ENCODE measurements at places on chromosomes 3 and 15.

DNA sequence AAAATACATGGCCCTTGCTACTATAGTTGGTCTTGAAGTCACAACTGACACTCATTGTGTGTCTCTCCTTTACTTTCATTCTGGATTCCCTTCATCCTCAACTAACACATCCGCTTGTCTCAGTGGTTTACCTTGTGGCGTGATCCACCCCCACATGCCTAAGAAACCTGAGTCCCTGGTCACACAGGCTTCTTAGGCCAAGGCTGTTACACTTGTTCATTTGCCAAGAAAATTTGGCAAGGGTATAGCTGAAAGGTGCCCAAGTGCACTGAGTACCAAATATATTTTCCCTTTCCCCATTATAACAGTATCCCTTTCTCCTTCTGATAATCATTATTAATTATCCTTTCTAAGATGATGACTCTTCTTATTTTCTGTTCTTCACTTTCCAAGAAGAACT is 207.6 kb upstream of the STAC start:
- no peak for DNase-seq

GRCh38 chr3:66983101-66983500 is 15.0 kb upstream of the KBTBD8 start:
- DNase-seq = no peak

DNA sequence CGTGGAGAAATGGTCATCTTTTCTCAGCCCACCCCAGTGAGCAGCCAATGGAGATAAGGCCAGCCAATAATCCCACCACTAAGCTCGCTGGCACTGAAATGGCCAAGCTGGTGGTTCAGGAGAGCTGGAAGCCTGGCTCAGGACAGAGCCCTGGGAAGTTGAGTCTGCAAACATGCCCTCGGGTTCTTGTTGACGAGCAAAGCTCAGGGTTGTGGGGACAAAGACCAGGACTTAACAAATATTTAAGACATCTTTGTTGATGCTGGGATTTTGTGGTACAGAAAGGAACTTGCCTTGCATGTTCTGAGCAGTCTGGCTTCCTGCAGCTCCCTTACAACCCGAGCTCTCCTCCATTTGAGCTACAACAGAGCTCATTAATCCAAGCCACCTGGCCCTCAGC is 4.4 kb downstream of the FAH start:
- no peak for DNase-seq

- no peak for DNase-seq
These were observed 91.9 kb upstream of the THBS1 start for GRCh38 chr15:39488961-39489360.

GRCh38 chr3:126364731-126365301 is 7.6 kb upstream of the KLF15 start:
- no peak for DNase-seq

- no peak for DNase-seq
These were observed 42.3 kb downstream of the NEK10 start for GRCh38 chr3:27326629-27327545.

- DNase-seq = no peak
These were observed 1.9 kb downstream of the RUBCN start for GRCh38 chr3:197734667-197735318.

- DNase-seq = no peak
These were observed 168.8 kb downstream of the ECT2 start for GRCh38 chr3:172919297-172919683.

DNA sequence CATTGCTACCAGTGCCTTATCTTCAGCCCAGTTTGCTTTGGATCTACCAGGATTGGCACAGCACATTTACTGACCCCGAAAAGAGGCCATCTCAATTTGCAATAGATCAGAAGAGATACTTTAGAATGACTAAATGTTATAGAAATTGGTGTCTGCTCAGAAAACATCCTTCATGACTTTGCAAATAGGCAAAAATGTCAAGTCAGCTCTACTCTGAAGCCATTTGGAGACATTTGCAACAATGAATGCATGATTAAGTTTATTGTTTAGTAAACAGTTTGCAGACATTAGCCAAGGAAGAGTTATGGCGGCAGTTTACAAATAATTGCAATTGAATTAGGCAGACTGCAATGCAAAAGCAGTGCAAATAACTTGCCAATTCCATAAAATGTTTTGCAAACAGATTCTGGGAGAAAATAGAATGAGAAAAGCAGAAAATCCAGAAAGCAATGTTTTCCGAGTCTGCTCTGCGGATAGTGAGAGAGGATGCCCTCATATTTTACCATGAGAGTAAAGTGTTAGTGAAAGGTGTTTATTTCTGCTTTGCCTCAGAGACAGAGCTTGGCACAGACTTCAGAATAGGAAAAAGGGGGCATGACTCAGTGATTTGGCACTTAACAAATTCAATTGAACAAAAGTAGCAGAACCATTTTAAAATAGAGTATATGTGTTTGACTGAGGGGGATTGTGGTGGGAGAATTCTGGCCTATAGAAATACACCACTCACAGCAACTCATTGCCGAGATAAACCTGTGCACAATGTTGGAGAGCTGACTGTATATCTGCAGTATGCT is 334.9 kb upstream of the NR2F2 start:
- DNase-seq = no peak

DNA sequence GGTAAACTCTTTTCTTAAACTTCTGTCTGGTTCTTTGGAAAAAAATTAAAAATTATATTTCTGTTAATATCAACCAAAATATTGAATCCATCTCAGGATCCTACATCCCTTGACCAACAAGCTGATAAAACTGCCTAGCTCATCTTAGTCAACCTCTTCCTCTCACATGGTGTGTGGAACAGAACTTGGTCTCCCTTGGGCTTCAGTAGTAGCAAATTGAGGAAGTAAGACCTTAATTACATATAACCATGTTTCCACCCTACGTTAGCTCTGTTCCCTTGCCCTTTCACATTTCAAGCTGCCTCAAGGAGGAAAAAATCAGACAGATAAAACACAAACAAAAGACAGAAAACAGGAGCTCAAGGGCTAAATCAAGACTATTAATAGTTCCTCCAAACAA is 116.4 kb downstream of the GREM1 start:
- no peak for DNase-seq

DNA sequence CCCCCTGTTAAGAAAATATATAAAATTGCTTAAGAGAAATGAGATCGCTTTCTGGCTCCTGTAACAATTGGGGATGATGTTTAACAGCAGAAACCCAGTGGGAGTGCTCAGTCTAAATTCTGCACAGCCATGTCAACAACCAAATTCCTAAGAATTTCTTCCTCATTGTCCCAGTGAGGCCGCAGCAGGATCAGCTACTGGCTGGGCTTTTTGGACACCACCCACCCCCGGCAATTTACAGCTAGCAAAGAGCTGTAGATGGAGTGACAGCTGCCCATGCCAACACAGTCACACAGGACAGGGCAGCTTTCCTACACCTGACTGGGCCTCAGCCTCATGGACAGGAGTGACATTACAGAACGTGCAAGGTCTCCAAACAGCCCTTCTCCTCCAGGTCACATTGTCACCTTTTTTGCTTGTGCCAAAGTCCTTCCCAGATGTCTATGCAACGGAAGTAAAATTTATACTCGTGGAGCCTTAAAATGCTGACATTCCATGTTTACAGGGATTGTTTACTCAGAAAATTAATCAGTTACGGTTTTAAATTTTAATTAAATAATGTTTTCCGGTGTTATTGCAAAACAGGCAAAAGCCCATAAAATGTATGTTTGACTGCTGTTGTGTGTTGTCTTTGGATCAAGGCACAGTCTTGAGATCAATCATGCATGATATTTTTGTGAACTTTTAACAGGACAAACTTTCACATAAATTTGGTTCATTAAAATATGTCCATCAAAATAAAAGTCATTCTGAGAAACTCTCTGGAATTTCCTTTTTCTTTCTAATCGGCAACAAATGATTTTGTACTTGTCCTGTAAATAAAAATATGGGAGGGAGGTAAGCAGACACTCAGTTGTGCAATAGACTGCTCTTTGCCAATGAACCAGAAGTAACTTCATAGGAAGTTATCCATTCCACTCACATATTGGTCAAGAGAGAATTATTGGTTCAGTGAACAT is 943.2 kb downstream of the MCTP2 start:
- DNase-seq = no peak

All from activated CD8-positive, alpha-beta T cell treated with anti-CD3 and anti-CD28 coated beads, Interleukin-2, amount 10 ng/mL, durations not matched to agents 7 days and 5 days (primary cell).